Stimulated activated CD8-positive, alpha-beta memory T cell treated with anti-CD3 and anti-CD28 coated beads, Interleukin-7, amount 100 ng/mL, for 1 hour (primary cell): ENCODE measurements at places on chromosomes 5 and 9.

DNA sequence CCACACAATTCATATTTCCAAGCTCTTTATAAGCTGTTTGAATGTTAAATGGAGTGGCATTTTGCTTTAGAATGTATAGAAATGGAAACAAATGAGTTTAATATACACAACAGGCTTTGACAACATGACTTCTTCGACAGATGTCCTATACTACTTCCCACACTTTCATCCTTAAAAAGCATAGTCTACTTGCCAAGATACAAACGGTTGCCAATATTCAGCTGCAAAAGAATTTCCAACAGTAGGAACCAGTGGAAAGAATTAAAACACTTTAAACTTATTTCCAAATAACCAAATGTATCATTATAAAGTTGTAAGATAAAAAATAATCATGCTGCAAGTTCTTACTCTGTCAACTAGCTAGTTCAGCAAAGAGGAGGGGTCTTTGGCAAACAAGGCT, 456.4 kb downstream of the PDE4D start:
- DNase-seq, result no peak

DNA sequence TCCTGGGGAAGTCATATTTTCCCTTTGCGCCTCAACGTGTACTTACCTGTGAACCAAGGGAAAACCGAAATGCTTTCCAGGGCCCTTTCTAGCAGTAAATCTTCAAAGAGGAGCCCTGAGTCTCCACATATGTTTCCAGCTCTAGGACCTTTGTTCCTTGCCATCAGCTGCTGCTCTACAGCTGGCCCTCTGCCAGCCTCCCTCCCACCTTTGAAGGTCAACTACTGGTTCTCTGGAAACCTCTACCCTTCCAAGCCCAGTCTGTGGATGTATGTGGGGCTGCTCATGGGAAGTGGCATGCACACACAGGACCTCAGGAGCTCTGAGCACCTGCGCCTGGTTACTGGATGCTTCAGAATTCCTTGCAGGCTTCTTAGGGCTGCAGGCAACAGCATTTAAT, 117.2 kb downstream of the PSD2 start:
- DNase-seq, result no peak

- no peak for DNase-seq
Measured at GRCh38 chr5:58019614-58020013, 440.3 kb downstream of the PLK2 start.

- no peak for DNase-seq
Measured at GRCh38 chr5:7714697-7715096, 136.2 kb downstream of the CFAP90 start.

DNA sequence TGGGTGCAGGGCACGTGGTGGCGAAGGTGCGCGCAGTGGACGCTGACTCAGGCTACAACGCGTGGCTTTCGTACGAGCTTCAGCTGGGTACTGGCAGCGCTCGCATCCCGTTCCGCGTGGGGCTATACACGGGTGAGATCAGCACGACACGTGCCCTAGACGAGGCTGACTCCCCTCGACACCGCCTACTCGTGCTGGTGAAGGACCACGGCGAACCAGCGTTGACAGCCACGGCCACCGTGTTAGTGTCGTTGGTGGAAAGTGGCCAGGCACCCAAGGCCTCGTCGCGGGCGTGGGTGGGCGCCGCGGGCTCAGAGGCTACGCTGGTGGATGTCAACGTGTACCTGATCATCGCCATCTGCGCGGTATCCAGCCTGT, 2.1 kb downstream of the PCDHA2 start:
- DNase-seq, result no peak

DNA sequence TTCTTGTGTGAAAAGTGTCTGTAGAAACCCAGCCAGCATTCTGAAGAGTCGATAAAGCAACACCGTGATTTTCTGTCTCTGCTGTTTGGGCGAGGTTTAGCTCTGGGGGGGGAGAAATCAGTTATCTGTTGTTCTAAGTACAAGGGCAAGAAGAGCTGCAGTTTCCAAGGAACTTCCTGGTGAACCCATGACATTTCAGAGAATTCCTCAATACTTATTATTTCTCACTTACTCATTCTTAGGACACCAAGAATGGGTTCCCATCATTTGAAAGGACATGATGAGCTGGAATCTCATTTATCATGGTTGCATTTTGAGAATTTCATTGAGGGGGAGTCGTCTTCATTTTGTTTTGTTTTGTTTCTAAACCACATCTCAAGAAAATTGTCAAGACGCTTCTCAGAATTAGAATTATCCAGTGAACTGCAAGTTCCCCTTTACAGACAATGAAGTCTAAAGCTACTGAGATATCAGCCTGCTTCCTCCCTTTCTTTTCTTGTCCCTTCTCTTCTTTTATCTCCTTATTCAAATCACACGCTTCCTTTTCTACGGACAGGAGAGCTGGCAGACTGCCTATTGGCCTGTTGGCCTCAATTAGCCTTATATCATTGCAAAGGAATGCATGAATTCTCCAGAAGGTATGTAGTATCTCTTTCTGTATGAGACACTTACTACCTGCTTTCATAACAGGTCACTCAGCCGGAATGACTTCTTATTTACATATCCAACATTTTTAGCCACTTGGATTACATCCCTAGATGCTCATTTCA, 53.7 kb downstream of the ZNF462 start:
- no peak for DNase-seq
